Activated CD8-positive, alpha-beta memory T cell treated with anti-CD3 and anti-CD28 coated beads, Interleukin-2, amount 10 ng/mL, durations not matched to agents 7 days and 5 days (primary cell): ENCODE measurements at places on chromosomes 12 and 14.

GRCh38 chr12:12786351-12786705 lies 869 bp downstream of the APOLD1 start:
- DNase-seq = no peak

GRCh38 chr12:32583534-32583933 lies 95.6 kb upstream of the DNM1L start:
- no peak for DNase-seq

- DNase-seq = no peak
These were observed 440.2 kb downstream of the ATP23 start for GRCh38 chr12:58381546-58381945.

- no peak for DNase-seq
These were observed 10.0 kb upstream of the NRDE2 start for GRCh38 chr14:90341784-90342183.

DNA sequence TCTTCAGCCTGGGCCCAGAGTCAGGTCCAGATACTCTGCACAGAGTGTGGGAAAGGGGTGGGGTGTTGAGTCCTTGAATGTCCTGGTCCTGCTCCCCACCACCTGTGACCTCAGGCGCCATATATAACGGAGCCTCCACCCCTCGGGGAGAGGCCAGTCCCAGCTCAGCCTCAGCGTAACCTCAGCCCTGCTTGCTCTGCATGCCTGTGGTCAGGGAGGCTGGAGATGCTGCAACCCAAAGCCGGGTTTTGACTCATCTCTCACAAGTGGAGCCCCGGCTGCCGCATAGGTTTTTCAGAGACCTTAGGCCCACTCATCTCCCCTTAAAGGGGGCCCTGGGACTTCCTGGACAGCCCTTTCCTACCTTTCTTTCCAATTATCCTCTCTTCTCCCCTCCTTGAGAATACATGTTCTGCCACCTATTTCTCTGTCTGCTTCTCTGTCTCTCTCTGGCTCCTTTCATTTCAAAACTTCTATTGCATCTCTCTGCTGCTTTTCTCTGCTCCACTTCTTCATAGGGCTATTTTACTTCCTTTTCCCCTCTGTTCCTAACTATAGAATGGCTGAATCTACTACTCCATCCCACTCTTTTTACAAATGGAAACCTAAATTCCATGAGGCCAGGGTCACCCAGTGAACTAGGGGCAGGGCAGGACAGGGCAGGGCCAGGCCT lies 1.2 kb downstream of the ITGB7 start:
- peak; percentile 96 for DNase-seq

DNA sequence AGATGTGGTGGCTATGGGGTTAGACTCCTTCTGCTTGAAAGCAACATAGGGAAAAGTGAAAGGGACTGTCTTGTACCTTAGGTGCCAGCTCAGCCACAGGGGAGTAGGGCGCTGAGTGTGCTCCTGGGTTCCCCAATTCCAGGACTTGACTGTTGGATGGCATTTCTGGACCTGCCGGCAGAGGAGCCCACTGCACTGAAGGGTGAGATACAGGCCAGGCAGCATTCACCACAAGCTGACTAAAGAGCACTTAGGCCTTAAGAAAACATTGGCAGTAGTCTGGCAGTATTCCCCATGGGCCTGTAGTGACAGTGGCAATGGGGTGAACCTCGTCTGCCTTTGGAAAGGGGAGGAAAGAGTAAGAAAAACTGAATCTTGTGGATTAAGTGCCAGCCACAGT lies 67.1 kb upstream of the TMTC2 start:
- DNase-seq = no peak

DNA sequence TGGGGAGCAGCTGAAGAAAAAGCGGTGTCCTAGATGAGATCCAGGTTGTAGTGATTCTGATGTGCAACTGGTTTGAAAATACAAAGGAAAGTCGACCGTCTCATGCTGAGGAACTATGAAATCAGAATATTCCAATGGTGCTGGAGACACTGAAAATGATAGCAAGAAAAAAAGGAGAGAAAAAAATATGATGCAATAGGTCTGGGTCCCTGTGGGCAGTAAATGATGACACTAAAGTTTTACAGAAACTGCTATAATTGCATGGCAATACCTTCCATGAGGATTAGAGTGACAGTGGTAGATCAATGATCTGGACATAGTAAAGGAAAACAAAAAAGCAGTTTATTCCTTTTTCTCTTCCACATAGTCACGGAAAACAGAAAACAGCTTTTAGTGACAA lies 2.3 kb downstream of the PYM1 start:
- no peak for DNase-seq

DNA sequence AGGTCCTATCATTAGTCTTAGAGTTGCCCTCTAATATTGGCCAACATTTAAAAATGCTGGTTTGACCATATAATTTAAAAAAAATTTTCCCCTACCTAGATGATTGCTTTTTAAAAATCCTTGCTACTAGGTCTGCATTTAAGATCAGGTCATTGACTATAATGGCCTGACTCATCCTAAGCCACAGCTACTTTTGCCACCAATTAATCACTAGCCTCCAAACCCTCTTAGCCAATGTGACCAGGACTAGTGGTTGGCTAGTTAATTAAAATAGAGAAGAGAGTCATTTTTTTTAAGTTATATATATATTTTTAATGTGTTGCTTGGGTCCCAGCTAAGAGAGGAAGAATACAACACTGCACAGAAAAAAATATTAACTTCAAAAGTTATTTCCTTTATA lies 57.5 kb downstream of the SOS2 start:
- no peak for DNase-seq

DNA sequence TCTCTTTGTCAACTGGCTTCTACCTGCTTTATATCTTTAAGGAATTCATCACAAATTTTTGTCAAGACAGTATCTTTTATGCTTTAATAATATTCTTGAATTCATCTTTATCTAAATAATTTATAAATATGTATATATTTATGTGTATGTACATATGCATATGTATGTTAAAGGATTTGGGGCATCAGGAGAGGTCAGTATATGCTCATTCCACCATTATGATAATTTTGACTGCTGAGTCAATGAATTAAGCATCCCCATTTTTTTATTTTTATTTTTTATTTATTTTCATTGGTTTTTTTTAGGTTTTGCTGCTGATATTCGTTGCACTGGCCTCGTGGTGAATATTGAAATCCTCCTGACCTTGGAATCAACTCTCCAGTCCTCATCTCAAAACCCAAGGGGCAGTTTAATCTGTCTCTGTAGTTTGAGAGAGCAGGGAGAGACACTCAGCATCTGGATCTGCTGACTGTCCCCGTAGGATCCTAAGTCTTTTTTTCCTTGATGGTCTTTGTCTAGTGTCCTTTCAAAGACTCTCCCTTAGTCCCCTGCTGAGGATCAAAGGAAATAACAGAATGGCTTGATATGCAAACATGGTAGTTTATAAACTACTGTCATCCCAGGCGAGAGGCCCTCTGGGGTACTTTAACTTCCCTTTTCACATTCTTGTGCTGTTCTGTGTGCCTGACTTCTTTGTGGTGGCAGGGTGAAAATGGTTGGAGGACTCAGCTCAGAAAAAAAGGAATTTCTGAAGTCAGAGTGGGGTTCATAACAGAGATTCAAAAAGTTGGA lies 218.7 kb downstream of the DIO2 start:
- no peak for DNase-seq

GRCh38 chr12:113385282-113385882 lies 18.3 kb downstream of the SDS start:
- no peak for DNase-seq

DNA sequence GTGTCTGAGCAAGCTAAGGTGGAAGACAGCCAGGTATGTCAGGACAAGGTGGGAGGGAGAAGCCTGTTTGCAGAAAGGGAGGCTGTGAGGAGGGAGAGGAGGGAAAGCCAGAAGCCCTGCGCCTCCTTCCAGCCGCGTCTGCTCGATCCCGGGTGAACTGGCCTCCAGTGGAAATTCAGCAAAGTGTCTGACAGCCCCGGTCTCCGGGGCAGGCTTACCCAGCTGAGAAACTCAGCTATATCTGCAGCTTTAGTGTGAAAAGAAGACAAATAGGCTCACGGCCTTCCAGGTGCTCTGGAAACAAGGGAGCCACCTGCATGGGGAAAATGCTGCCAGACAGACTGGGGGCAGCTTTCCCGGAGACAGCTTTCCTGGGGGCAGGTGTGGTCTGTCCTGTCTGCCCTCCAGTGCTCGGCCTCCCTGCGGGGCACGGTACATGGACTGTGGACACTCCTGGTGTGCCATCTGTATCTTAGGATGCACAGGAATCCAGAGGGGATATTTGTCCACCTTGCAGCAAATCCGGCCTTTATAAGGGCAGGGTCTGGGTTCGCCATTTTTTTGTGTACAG lies 6.3 kb downstream of the RFLNA start:
- no peak for DNase-seq

GRCh38 chr14:67738740-67739504 lies 37.2 kb downstream of the RDH12 start:
- DNase-seq = no peak

- no peak for DNase-seq
These were observed 46.8 kb upstream of the OR5AU1 start for GRCh38 chr14:21202463-21203358.

DNA sequence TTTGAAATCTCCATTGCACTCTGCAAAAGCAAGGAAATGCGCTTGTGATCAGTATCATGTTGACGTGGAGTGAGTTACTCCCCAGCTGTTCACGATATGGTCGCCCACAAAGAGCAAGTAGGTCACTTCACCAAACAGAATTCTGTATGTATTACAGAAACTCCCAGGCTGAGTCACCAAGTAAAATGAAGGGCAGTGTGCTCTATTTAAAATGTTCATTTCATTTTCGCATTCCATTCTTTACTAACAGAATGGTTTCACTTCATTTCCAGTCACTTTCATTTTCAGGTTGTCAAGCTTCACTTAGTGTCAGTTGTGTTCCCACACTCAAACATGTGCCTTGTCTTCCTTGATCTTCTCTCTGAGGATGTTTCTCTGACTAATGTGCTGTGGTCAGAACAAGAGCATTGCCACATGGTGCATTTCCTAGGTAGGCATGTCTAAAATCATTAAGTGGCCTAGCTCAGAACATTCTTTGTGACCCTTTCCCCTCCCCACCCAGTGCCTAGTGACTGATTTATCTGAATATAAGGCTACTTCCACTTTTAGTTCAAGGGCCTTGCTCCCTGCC lies 391.2 kb downstream of the RAD51B start:
- peak; percentile 76 for DNase-seq

- no peak for DNase-seq
These were observed 79.3 kb upstream of the NRXN3 start for GRCh38 chr14:78090864-78091263.

GRCh38 chr14:49999146-49999761 lies 106.4 kb downstream of the ARF6 start:
- DNase-seq = peak; percentile 96

- DNase-seq = no peak
These were observed 35.8 kb downstream of the FLVCR2 start for GRCh38 chr14:75614179-75614578.

GRCh38 chr12:46387670-46388069 lies 15.1 kb upstream of the SLC38A2 start:
- DNase-seq = peak; percentile 68

GRCh38 chr14:72962829-72963312 lies 36.6 kb downstream of the DCAF4 start:
- DNase-seq = no peak

GRCh38 chr12:76940671-76941445 lies 62.0 kb upstream of the CSRP2 start:
- no peak for DNase-seq

DNA sequence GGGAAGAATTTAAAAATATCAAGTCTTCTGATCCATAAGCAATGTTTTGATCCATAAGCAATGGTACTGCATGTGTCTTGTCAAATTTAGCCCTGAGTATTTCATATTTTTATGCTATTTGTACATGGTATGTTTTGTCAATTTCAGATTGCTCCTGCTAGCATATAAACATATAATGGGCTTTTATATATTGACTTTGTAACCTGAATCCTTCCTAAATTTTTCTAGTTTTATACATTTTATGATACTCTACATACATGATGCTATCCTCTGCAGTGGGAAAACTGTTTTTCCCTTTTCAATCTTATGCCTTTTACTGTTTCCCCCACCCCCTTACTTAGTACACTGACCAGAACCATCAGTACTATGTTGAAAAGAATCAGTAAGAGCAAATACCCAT lies 75.1 kb downstream of the R3HDM2 start:
- no peak for DNase-seq

- no peak for DNase-seq
These were observed 32.7 kb upstream of the SYT10 start for GRCh38 chr12:33472299-33472698.

DNA sequence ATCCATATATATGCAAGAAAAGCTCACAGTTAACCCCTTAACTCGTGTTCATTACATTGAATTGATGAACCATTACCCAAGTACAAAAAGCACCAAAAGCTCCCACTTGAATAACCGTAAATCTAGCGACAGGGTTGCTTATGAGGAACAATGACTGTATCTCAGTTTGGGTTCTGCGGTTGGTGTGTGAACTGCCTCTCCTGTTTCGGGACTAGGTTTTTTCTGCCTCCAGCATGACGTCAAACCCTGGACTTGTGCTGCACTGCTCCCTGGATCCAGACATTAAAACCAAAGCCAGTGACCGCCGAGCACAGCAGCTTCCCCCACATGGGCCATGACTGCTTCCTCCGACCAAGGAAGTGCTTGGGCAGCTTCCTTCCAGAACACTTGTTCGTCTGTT lies 77.7 kb downstream of the SETD3 start:
- no peak for DNase-seq
